ENCODE measurements at places on chromosomes 1 and 21.

DNA sequence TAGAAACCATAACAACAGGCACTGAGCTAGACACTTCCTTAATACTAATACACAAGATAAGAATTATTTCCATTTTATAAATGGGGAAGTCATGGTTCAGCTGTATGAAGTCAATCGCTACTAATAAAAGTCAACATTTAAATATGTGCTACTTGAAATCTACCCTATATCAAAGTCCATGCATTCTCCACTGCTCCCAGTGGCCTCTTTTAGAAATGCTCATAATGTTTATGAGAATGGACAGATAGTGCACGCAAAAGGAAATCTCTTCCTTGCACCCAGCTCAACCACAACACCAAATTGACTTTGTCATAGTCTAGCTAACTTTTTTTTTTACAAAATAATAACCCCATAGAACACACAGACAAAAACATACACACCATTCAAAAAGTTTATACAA, 281.7 kb upstream of the CXADR start:
- no peak for DNase-seq

- no peak for DNase-seq
Measured at GRCh38 chr1:228460821-228461220, 26.4 kb upstream of the RNF187 start.

DNA sequence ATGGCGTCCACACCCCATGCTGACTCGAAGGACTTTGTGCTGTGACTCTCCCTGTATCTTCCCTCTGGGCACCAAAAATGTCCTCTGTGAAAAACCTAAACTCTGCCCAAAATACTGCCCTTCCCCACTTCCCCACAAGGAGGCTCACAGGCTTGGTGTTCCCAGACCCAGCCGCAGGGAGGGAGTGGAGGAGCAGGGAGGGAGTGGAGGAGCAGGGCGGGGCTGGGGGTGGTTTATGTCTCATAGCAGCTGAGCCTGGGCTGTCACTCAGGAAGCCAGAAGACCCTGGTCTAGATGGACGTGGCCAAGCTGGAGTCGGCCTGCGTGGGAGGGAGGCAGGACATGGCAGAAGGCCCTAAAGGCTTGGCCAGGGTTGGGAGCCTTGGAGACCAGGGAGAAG, 461.7 kb downstream of the PTPRU start:
- no peak for DNase-seq

GRCh38 chr1:77038000-77038399, 170.7 kb downstream of the ST6GALNAC5 start:
- DNase-seq = no peak

DNA sequence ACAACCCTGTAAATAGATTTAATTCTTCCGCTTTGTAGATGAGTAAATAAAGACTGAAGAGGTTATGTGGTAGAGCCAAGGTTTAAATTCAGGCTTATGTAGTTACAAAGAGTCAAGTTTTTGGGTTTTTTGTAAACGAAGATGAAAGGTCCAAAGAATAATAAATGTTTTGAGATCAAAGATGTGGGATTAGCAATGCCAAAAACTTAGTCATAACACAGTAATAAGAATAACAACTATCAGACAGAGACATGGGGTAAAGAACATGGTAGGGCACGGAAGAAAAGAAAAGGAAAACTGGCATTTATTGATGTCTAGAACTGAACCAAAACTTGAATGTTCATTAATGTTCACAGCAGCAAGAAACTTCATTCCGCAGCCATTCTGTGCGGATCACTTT, 42.9 kb downstream of the EXTL2 start:
- no peak for DNase-seq

GRCh38 chr1:230940848-230941247, 37.8 kb downstream of the TTC13 start:
- DNase-seq = no peak

DNA sequence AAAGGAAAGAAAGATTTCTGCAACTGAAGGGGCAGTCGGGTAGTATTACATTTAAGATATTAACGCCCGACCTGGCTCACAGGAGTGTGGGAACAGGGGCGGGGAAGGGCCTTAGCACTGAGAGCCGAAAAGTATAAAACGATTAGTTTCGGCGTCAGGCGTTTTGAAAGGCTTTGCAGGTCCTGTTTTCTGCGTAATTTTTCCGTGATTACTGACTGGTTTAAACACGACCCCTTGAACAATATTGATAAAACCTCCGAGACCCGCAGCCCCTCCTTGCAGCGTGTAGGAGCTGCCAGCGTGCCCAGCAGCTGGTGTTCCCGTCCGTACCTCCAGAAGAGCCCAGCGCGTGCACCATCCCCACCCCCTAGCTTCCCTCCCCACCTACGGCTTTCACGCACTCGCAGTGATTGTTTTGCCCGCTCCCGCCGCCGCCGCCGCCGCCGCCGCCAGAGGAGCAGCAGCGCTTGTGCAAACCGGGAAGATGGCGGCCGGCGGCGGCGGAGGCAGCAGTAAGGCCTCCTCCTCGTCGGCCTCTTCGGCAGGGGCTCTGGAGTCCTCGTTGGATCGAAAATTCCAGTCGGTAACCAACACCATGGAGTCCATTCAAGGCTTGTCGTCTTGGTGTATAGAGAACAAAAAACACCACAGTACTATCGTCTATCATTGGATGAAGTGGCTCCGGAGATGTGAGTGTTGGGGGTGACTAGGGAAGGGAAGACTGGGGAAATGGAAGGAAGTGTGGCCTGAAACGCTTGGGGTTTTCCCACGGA, 470 bp downstream of the RPRD2 start:
- DNase-seq = peak; percentile 79

DNA sequence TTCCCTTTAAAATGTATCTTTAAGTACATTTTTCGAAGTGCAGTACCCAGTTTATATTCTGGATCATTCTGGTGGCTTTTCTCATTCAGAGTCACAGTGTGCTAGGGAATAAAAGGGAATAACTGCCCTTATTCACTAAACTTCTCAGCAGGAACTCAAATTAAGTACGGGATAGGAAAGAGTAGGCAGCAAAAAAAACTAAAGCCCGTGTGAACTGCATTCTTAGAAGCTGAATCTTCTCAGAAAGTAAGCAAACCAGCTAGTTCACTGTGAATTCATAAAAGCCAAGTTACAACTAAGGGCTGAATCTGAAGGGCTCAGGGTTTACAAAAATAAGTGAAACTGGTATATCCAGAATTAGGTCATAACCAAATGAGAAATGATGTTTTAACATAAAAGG, 22.0 kb downstream of the PRPF38A start:
- no peak for DNase-seq

DNA sequence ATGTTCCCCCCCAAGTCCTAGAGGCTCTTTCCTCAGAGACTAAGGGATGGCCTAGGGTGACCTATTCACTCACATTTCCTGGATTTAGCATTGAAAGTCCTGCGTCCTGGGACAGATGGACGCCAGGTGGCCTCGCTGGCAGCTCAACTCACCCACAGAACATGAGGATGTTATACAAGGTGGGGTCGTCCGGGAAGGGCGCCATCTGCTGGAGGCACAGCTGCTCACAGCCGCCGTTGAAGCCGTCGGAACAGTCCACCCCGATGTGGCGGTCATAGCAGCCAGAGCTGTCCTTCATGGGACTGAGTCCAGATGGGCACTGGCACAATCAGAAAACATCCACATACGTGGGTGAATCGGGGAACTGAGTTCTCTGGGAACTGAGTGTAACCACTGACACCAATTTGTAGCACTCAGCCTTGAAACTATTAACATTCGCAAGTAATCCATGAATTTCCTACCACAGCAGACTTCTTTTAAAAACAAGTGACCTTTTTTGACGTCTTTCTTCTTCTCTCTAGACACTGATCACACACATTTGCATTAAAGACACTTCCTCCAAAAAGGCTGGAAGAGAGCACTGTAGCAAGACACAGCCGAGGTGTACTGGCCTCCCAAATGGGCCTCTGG, 215.4 kb downstream of the ASTN1 start:
- DNase-seq = no peak

DNA sequence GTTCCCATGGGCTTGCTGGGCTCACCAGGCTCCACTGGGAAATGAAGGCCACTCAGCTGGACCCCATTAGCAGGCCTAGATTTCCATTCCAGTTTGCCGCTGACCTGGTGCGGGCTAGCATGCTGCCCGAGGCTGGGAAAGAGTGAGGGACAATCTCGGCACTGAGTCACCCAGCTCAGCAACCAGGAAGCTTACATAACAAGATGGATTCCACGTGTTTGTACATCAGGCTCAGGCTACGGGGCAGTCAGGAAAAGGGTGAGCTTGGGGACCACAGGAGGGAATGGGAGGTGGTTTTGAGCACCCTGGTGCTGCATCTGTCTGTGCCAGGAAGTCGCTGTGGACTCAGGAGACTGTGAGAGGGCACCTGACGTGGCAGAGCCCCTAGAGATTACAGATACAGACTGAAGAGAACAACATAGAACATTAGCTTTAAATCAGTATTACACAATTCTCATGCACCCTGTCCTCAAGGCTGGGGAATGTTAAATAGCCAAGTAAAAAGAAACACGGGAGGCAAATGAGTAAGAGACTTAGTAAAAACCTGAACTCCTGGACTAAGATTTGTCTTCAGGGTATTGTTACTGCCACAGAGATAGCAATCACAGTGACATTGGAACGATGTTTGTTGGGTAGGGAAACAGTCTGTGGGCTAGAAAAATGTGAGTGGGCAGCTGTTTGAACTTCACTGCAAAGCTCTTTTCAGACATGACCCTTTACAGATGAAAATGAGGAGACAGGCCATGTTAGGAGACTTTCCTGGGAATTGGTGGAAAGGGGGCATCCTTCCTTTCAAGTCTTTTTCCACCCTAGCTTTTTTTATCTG, 51.1 kb downstream of the GLUL start:
- DNase-seq = no peak

DNA sequence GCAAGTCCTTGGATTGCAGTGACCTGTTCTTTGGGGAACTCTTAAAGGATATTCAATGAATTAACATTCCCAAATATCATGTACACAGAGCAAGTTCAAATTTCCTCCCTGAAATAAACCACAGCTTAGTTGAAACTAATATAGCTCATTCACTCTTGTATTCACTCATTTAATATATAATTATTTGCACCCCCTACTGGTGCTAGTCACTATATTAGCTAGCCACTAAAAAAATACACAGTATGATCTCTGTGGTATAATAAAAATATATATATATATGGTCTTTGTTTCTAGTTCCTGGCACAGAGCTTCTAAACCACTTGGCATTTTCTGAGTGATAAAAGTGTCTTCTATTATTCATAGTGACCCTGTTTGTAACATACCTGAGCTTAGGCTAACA, 177.3 kb upstream of the LYPLAL1 start:
- no peak for DNase-seq

All from CD4-positive, alpha-beta memory T cell (primary cell).